OCI-M1 (cell line): ENCODE measurements at places on chromosomes 3 and 15.
A peak's percentile ranks its signal among the peaks of the same experiment; 100 is the strongest.

DNA sequence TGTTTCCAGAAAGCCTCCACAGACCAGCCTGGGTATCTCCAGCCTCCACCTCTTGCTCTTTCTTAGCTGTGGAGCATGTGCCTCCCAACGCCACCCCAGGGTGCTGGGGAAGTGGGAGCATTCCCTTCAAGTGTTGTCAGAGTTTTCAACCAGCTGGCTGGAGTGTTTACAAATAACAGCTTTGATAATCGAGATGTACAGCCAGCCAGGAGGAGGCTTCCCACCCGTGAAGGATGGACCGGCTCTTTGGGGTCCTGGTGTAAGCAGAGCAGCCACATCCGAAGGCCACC, 8.5 kb upstream of the OXTR start:
- no peak for DNase-seq

GRCh38 chr3:61526308-61526707, 35.1 kb upstream of the PTPRG start:
- DNase-seq = no peak

DNA sequence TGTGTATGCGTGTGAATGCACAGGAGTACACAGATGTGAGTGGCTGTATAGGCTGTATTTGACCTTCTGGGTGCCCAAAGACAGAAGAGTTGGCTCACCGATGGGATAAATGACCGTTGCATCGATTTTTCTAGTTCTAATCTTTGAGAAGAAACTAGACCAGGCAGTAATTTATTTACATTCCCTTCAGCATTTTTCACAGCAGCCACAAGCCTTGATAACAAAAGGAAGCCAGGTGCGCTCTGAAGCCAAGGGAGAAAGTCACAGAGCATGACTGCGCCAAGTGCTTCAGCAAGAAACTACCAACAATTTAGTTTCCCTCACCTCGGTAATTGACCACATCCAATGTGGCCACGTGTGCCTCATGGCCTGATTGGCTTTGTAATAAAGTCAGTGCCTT, 5.9 kb upstream of the FAM3D start:
- no peak for DNase-seq

- no peak for DNase-seq
Measured at GRCh38 chr3:13653631-13654279, 104.8 kb downstream of the FBLN2 start.

GRCh38 chr3:4063916-4064574, 239.1 kb upstream of the SETMAR start:
- peak; percentile 52 for DNase-seq

GRCh38 chr15:77044228-77045042, 26.5 kb downstream of the TSPAN3 start:
- no peak for DNase-seq

- DNase-seq = peak; percentile 69
Measured at GRCh38 chr15:51735228-51736010, 2.0 kb downstream of the LYSMD2 start.

DNA sequence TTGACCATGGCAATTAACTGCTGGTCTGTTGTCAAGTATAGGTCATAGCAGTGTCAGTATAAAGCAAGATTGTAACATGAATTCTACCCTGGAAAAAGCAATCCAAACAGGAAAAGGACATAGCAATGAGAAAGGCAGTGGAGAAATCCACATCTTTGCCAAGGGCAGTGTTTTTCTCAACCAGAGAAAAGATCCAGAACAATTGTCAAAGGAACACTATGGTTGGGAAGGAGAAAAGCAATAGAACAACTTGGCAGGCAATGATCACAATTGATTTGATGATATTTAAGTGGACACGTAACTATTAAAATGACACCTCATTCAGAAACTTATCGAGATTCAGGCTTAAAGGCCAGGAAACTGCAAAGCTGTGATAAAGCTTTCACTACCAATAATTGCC, 271.1 kb downstream of the DIPK2A start:
- no peak for DNase-seq

DNA sequence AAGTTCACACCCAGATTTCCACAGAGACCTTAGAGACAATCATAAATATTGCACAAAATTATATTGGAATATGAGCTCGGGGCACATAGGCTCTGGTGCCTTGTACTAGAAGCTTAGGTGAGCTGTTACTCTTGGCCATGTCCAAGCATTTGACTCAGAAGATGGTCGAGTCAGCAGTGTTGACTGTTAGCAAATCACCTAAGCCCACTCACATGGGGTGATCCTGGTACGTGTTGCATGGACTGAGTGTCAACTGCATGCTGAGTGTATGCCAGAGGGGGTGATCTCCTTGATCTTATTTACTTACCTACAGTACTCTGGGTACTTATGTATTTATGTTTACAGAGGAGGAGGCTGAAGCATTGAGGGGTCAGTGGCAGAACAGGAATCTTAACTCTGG, 14.0 kb downstream of the SMAD3 start:
- DNase-seq = no peak

DNA sequence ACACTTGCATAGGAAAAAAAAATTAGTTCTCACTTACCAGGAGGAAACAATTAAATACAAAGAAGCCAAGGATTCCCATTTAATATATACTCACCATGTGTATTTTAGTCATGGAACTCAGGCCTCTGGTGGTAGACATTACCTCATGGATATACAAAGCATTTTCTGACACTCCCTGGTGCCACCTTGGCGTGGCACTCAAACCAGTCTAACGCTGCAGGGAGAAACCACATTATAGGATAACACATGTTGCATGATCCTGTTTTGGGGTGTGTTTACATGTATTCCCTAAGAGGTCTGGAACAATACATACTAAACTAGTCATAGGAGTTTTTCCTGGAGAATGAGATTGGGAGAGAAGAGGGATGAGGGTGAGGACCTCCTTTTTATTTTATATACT, 5.9 kb upstream of the RTF1 start:
- DNase-seq = no peak

GRCh38 chr3:142098964-142099363, 50.4 kb downstream of the TFDP2 start:
- DNase-seq = peak; percentile 45

DNA sequence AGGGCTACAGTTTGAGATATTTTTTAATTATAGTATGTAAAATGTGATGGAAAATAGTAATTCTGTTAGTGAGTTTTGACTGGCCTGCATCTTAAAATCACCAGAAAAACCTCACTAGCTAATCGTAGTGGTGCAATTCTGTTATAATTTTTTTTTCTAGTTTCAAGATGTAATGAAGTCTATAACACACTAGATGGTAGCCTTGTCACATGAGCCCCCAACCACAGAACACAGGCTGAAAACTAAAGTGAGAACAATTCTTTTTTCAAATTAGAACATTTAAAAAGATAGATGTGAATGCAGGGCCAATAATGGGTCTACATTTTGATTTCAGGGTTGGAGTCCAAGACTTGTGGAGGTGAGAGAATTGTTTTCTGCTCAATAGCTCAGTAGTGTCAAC, 83.3 kb upstream of the KCNH8 start:
- peak; percentile 36 for DNase-seq

DNA sequence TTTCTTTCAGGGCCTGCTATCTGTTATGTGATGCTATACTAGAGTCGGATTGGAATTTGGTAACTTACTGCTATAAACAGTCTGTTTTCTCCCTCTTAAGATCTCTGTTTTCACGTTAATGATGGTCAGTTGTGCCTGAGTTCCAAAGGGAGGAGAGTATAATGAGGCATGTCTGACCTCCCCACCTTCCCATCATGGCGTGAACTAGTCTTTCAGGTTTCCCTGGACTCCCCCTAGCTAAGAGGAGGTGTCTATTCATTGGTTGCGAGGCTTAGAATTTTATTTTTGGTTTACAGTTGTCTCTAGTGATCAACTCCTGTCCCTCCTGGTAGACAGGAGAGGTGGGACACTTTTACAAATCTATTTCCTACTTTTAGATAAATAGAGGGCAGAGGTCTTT, 27.8 kb upstream of the PXYLP1 start:
- DNase-seq = no peak

- no peak for DNase-seq
Measured at GRCh38 chr3:147407498-147408187, 1.3 kb upstream of the ZIC4 start.

- peak; percentile 94 for DNase-seq
Measured at GRCh38 chr15:90598031-90598577, 68.4 kb downstream of the CRTC3 start.

DNA sequence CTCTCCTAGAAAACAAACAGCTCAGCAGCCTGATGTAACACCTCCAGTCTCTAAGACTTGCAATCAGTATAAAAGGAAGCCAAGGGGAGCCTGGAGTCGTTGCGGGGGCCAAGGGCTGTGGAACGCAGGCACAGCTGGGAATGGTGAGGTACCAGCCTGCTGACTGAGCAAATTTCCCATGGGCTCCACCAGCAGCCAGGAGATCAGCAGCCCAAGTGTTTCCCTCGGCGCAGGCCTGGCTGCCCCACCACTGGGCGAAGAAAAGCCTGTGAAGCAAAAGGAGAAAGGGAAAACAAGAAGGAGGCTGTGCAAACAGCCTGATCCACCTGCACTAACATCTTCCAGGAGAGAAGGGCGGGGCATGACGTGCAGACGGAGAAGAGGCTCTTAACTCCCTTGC, 155.3 kb downstream of the SHQ1 start:
- no peak for DNase-seq

DNA sequence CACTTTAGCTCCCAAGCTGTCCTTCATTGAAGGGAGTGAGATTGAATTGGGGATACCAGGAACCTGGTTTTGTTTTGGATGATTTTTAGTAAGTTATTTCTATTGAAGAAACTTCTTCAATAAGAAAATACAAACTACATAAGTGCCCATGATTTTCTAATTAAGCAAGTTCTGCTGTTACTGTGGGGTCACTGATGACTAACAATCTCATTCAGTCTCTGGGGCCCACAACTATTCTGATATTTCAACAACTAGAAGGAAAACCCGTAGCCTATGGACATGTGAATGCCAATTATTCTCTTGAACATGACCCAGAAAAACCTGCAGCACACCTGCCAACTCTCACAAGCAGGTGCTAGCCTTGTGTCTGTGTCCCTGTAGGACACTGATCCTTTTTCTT, 184.6 kb downstream of the DCLK3 start:
- no peak for DNase-seq

GRCh38 chr3:180704532-180704931, 25.2 kb upstream of the CCDC39 start:
- no peak for DNase-seq

DNA sequence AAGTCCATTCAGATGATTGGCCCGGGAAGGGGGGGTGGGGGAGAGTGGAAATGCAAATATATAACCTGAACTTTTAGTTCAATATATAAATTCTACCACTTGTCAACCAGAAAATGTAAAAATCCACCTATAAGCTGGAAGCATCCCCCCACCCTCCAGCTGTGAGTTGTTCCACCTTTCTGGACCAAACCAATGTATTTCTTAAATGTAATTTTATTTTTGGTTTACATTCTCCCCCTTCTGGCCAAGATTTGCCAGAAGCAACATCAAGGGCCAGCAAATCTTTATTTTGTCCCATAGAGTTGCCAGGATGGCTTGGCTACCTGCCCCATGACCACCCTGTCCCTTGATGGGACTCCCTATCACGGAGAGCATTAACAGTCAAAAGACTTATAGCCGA, 545.7 kb downstream of the TBL1XR1 start:
- no peak for DNase-seq

DNA sequence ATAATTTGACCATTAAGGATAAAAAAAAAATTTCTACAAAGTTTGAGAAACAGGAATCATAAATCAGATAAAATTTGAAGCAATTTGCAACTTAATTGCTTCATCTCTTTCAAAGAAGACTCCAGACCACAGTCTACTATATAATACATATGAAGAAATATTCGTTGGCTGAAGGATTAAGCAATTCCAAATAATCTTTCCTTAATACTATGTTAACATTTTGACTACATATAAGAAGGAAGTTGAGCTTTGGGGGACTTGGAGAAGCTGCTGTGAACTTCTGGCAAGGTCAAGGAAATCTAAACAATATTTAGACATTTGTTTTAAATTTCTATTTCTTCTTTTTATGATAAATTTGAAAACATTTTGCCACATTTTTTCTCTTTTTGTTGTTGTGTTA, 13.5 kb upstream of the GABRR3 start:
- DNase-seq = peak; percentile 22

- no peak for DNase-seq
Measured at GRCh38 chr3:45232521-45232920, 6.4 kb upstream of the TMEM158 start.

GRCh38 chr3:149678351-149678950, 20.6 kb upstream of the WWTR1 start:
- DNase-seq = no peak

- DNase-seq = no peak
Measured at GRCh38 chr3:120489421-120489820, 38.6 kb upstream of the FSTL1 start.

DNA sequence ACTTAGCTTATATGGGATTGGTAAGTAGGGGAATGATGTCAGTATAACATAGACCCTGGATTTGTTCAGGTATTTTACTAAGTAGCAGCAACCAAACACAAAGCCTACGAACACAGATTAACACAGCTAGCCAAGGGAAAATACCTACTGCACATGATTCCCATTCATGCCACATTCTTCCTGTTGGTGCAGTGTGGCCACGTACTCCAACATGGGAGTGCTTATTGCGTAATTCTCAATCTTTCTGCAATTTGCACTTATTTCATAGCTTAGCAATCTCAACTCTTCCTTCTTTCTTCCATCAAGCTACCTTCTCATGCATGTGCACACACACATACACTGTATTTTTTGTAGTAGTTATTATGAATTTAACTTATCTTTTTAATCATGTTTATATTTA, 186.8 kb downstream of the IL5RA start:
- peak; percentile 12 for DNase-seq

GRCh38 chr3:111859974-111860859, 1.2 kb downstream of the PHLDB2 start:
- peak; percentile 52 for DNase-seq

DNA sequence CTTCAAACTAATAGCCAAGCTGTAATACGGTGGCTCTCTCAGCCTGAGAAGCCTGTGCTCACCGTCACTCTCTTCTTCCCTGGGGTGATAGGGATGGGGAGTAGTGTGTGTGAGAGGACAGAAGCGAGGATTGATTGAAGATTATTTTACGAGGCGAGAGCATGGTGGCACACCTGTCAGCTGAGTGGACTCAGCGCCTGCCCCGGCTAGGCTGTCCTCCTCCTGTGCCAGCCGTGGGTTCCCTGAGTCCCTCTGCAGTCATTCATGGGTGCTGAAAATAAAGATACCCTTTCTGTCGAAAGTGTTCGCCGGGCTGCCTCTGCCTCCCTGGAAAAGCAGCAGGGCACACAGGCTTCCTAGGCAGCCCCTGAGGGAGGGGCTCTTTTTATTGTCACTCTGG, 124.1 kb downstream of the PGPEP1L start:
- no peak for DNase-seq

- DNase-seq = peak; percentile 38
Measured at GRCh38 chr15:50057905-50058639, 61.0 kb downstream of the ATP8B4 start.
